ENCODE measurements at places on chromosomes 3 and 15. TPM values are rescaled to one million over a fixed set of nuclear protein-coding genes. Genes with fewer than 3 reads are reported as not detected.

The GOLGA6A gene
- not detected for total RNA-seq

The GPD1L gene
- total RNA-seq = 11.8 TPM

The TP63 gene
- 0.12 TPM for total RNA-seq

The ATP6V1A gene
- total RNA-seq = 127 TPM

The LIPH gene
- 0.87 TPM for total RNA-seq

The SLC6A20 gene
- not detected for total RNA-seq
